ENCODE measurements at places on chromosomes 7 and 10.
A peak's percentile ranks its signal among the peaks of the same experiment; 100 is the strongest.

- no peak for DNase-seq
These were observed 47.4 kb downstream of the FHIP2A start for GRCh38 chr10:114868870-114869519.

DNA sequence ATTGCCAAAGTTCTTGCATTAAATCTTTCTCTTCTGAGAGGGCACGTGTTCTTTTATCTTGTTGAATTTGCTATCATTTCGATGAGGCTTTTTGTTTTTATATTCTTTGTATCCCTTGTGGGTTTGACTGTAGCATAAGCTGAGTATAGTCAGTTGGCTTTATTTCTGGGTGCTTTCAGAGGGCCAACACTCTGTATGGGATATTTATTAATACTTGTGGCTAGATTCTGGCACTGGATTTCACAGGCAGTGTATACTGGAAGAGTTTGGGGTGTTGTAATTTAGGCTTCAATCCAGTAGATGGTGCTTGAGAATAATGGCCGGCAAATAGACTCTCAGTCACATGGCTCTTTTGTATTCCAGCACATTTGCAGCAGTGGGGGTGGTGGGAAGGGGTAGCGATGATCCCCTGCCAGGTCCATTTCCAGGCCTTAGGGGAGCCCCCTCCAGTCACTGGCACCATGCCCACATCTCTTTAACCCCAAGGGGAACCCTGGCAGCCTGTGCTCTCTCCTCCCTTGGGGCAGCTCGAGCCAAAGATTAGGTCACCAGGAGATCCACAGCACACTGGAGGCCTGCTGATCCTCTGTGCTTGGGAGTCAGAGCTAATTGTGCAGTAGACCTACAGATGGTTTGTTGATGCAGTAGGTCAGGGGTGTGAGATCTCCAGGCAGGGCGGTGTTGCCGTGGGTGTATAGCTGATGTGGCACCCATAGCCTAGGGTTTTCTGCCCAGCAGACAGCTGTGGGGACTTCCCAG lies 81.8 kb downstream of the PTPN20 start:
- DNase-seq, result no peak

GRCh38 chr10:80460399-80461207 lies 6.5 kb downstream of the TSPAN14 start:
- no peak for DNase-seq

DNA sequence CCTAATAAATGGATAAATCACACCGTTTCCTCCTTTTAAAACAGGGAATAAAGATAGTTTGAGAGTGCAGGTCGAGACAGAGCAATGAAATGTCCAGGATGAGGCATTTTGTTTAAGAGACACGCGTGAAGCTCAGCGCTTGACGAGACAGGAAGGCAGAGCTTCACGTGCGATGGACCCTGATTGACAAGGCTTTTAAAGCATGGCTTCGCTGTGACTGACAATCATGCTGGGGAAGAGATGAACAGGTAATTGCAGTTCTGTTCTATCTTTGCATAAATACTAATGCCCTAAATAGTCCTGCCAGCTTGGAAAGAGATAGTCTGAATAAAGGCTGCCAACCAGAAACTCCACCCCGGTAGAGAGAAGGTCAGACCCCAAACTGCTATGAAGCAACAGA lies 442.3 kb upstream of the PFKP start:
- no peak for DNase-seq

GRCh38 chr7:29879609-29880008 lies 73.3 kb downstream of the WIPF3 start:
- no peak for DNase-seq

DNA sequence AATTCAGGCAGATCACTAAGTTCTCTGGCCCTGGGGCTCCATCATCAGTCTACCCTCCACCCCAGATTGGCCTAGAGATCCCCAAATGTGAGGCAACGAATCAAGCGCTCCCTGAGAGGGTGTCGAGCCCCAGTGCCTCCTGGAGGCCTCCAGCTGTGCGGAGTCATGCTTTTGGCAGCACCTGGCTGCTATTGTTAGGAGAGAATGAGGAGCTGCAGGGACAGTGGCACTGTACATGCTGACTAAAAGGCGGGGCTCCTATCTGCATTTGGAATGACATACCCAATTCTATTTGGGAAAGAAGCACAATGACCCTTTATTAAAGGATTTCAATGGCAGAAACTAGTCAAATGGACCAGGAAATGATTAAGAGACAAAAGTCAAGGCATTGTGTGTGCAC lies 161.8 kb downstream of the DPY19L1 start:
- DNase-seq, result no peak

- peak; percentile 61 for DNase-seq
These were observed 34.3 kb upstream of the HERPUD2 start for GRCh38 chr7:35729061-35729783.

DNA sequence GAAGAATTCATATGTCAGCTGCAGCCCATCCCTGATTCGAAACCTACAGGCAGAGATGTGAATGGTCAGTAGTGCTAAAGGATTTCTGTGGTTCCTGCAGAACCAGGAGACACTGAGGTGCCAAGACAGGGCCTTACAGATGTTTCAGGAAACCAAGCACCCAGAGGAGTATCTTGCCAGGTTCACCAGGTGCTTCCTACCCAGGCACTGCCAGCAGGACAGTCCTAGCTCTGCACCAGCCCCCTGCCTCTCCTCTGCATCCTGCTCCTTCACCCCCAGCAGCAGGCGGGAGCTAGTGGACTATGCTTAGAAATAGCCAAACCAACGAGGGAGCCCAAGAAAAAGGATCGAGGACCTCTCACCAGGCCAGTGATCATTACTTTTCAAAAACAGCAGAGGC lies 4.2 kb upstream of the IKZF1 start:
- DNase-seq, result no peak

GRCh38 chr7:38198366-38198765 lies 20.3 kb downstream of the STARD3NL start:
- no peak for DNase-seq

DNA sequence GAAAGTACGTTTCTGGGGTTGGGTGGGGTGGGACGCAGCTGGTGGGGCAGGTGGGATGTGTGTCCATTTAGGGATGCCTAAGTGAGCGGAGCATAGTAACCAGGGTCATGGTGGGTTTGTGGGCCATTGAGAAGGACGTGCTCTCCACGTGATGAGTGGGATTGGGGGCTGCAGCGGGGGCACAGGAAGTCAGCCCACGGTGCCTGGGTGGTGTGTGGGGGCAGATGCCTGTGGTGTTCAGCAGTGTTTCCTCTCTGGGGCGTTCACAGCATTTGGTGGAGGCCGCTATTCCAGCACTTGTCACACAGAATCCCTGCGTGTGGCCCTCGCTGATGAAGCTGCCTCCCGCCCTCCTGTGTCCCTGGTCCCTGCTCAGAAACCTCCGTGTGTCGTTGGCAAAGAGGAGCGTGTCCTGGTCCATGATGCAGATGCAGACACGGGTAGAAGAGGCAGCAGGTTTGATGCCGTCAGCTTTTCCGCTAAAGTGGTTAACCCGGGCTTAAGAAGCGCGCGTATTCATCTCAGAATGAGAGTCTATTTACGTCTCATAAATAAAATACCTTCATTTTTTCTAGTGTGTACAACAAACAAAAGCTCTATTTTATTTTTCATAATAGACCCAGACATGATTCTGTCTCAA lies 274.2 kb downstream of the ADARB2 start:
- no peak for DNase-seq

DNA sequence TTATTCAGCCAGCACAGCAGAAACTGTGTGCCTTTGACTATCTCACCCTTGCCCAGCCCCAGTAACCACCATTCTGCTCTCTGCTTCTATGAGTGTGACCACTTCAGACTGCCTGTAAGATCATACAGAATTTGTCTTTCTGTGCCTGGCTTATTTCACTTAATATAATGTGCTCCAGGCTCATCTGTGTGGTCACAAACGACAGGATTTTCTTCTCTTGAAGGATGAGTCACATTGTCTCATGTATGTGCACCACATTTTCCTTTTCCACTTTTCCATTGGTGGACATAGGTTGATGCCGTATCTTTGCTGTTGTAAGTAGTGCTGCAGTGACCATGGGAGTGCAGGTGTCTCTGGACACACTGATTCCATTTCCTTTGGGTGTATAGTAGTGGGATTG lies 122.5 kb upstream of the LANCL2 start:
- DNase-seq, result no peak

- no peak for DNase-seq
These were observed 10.9 kb upstream of the PTN start for GRCh38 chr7:137354396-137354795.

GRCh38 chr7:28957751-28958234 lies 337 bp downstream of the TRIL start:
- no peak for DNase-seq

GRCh38 chr7:1020849-1021251 lies 23.5 kb upstream of the GPR146 start:
- no peak for DNase-seq

DNA sequence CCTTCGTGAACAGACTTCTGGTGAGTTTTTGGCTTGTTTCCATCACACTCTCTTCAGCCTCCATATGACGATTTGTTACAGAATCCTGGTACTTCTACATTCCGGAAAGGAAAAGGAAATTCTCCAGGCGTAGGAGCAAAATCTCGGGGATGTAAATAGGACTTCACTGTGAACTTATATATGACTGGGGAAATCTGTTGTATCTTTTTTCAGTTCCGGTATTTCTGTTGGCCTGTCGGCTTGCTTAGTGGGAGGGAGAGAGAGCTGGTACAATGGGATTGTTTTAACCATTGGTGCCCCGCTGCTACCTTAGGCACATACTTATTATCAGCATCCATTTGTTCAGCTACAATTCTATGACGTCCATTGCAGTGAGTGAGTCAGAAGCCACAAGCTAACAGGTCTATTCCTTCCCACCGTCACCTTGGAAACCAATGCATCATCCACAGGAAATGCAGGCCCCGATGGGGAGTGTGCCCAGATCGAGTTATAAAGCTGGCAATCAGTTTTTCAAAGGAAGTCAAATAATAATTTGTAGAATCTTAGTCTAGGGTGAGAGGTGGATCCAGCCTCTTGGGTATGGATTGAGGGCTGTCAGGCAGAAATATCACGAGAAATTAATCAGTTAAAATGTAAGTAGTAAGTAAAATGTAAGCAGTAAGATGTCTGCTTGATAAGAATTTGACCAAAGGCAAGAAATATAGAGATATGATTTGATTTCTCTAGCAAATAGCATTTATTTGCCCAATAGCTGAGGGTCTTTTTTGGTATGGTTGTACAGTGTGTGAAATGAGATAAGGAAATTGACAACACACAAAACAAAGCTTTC lies 92.0 kb upstream of the MKLN1 start:
- peak; percentile 77 for DNase-seq

DNA sequence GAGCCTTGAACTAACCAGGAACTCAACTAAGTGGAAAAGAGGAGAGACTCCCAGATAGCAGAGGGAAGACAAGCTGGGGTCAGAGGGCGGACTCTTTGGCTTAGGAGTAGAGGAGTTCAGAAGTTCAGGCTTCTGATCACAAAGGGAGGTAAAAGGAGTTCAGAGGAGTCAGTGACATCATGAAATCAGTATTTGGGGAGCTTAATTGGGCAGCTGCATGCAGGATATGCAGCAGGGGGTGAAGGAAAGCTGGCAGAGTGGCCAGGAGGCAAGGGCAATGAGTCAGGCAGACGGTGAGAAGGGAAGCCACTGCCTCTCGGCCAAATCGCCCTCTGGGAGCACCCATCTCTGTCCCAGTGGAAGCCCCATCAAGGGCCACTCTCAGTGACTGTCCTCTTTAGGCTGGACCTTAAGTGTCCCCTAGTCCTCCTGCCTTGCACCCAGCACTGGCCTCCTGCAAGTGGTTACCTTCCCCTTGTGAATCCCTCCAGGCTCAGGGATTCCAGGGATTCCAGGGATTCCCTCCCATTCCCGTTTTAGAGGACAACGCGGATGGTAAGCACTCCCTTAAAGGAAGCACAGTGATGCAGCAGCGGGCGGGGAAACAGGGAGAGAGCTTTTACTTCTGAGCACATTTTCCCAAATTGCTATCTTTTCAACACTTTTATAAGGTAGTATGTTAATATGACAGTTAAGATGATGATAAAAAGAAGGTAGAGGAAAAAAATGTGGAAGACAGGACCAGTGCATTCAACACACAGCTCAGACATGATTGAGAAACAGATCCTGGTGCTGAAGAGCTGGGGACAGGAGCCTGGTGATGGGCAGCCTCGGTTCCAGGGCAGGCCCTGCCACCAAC lies 72.6 kb downstream of the KCNMA1 start:
- no peak for DNase-seq

GRCh38 chr7:37541810-37542443 lies 93.3 kb upstream of the ELMO1 start:
- no peak for DNase-seq

DNA sequence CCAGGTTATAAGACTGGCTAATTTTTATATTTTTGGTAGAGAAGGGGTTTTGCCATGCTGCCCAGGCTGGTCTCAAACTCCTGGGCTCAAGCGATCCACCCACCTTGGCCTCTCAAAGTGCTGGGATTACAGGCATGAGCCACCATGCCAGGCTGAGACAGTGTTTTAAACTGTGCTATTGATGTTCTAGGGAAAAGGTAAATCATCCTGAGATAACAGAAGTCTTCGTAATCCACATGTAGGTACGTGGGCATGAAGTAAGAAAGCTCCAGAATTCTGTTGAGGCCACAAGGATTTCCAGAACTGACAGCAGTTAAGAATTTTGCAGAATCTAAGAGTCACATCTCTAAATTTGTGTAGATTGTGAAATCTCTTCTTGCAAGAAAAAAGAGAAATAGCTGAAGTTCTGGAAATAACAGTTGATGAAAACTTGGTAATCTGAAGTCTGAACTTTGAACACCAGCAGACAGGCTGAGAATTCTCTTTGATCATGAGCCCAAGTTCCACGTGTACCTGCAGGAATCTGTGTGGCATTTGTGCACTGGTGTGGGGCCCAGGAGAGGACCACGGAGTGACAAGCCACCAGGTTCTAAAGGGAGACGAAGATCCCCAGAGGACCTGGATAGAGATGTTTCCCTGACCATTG lies 24.6 kb downstream of the C7orf33 start:
- no peak for DNase-seq

- DNase-seq, result no peak
These were observed 15.6 kb downstream of the ZRANB1 start for GRCh38 chr10:124957404-124957947.

- no peak for DNase-seq
These were observed 279.2 kb downstream of the THSD7A start for GRCh38 chr7:11552676-11553296.

- DNase-seq, result no peak
These were observed 121.2 kb downstream of the UBE2H start for GRCh38 chr7:129831424-129832058.

DNA sequence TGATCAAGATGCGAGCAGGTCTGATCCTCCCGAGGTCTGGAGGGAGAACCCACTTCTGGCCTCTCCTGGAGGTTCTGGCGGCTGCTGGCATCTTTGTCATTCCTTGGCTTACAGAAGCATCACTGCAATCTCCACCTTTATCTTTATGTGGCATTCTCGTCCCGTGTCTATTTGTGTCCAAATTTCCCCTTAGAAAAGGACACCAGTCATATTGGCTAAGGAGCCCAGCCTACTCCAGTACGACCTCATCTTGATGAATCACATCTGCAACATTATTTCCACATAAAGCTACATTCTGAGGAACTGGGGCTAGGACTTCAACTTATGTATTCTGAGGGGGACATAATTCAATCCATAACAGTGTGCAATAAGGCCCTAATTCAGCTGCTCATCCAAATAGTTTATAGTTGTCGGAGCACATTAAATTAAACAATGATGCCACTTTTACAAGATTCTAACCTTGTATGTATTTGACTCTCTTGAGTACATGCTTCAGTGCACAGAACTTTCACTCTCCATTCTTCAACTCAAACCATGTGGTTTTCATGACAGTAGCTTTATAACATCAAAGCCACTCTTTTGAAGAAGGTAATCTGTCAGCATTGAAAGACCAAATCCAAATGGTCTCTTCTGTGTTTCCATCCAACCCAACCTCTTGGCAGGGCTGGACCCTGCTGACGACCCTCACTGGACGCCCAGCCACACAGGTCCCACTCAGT lies 86.2 kb upstream of the DDC start:
- no peak for DNase-seq

Data from effector memory CD8-positive, alpha-beta T cell (primary cell).